ENCODE measurements at places on chromosomes 3 and 15.

DNA sequence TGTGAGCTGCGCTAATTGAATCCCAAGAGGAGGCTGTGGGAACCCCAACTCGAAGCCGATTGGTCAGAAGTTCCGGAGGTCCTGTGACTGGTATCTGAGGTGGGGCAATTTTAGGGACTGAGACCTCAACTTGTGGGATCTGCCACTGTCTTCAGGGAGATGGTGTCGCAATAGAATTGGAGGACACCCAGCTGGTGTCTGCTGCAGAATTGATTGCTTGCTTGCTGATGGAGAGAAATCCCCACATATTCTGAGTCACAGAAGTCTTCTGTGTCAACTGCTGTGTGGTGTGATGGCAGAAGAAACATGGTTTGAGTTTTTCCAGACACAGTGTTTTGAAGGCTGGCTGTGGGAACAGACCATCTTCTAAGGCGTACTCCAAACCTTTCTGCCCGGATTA is 99.7 kb upstream of the PLXNA1 start:
- DNase-seq = peak; percentile 70

DNA sequence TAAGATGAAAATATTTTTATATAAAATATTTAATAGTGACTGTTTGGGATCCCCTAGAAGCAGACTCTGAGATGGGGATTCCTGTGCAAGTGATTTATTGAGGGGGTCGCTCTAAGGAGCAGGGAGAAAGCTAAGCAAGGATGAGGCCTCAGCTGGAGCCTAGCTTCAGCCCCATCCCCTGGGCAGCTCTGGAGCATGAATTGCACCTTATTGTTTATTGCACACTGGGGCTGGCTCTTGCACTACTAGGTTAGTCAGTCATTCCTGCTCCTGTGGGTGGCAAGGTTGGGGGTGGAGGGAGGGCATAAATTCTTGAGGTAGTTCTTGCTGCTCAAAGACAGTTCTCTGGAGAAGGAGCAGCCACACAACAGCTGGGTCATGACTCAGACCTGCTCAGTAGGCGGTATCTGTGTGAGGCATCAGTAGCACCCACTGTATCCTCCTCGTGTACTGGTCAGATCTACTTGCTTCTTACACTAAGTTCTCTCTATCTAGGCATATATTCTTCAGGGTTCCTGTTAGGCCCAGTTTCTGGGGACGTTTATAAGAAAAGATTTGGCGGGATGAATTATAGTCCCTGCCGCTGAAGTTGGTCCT is 27.2 kb upstream of the TNFSF10 start:
- DNase-seq = peak; percentile 90

DNA sequence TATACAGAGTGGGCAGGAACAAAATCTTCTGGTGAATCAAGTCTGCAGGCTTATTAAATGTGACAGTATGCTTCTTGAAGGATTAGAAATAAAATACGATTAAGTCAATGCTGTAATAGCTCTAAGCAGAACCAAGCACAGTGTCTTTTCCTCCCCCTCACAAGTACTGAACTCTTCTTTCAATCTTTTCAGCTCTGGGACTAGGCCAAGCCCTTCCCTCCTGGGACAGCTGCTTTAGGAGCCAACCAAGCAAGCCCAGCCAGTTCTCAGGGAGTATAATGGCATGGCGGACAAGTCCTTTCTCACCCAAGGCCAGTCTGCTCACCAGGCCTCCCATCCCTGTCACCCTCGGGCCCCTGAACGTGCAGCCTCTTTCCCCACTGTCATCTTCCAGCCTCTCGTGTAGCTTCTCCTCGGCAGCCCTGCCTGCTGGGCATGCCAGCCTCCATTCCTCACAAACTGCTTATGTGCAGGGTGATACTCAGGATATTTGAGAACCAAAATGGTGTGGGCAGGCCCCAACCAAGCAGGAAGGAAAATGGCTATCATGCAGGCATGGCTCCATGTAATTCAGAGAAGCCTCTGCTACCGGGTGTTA is 8.4 kb upstream of the PPP1R2 start:
- no peak for DNase-seq

DNA sequence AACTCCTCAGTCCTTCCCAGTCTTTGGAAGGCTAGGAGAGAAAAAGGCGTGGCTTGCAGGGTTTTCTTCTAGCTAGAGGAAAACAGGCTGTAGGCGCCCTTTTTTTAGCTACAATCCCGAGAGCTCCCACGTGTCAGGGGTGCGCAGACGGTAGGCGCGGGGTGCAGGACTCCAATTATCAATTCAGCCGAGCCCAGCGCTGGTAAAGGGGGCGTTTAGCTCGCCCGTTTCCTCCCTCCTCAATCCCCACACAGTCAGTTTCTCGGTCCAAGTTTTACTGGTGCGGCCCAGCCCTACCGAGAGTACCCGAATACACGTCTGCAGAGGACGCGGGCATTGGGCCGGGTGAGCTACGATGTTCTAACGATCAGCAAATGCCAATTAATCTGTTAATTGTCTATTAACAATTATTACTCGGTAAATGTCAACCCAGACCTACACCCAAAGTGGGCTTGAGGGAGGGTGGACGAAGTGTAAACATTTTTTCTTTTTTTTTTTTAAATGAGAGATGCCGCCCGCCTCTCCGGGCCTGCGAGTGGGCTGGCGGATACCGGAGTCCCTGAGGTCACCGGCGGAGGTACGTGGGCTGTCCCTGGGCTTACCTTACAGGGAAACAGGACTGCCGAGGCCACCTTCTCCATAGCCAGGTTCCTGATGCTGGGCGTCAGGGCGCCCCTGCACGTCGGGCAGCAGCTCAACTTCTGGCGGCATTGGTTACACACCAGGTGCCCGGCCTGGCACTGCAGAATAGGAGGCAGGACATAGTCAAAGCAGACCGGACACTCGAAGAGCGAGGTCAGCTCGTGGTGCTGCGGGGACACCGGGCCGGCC is 923 bp downstream of the SIAH2 start:
- DNase-seq = peak; percentile 53

DNA sequence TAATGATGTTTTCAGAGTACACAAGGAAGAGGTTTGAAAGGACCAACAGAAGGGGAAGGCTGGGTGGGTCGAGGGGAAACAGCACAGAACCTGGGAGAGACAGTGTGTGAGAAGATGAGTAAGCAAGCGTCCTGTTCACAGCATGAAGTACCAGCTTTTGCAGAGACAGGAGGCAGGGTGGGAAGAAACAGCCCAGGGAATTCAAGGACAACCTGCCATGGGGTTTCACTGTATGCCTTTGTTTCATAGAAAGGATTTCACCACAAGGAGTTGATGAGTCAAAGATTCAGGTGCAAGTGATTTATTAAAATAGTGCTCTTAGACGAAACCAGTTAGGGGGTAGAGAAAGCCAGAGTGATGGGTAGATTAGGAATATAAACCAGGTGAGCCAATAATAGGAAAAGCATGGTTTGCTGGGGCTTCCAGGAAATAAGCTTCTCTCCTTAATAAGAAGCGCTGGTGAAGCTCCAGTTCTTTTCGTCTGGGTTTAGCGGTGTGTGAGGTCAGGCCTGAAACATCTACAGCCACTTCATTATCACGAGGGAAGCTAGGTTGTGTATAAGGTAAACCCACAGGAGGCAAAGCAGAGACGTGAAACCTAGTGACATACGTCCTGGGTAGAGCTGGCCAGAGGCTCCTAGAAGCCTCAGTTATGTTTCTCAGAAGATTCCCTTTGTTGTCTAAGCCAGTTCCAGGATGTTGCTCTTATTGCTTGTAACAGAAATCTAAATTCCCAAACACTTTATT is 3.9 kb downstream of the HHLA2 start:
- DNase-seq = no peak

DNA sequence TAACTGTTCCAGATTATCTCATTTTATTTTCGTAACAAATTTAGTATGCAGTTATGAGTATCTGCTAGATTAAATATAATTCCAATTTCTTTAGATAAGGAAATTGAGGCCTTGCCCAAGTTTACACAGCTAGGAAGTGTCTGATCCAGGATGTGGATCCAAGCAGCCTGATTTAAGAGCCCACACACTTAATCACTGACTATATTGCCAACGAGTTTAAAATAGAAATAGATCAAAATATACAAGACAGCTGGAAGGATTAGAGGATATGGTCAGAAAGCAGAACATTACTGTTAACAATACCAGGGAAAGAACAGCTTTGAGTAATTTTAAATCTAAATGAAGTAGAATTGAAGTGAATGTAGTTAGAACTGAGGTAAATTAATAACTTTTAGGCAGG is 215.2 kb downstream of the C3orf38 start:
- no peak for DNase-seq

GRCh38 chr3:74789111-74789510 is 174.7 kb upstream of the CNTN3 start:
- DNase-seq = peak; percentile 4

DNA sequence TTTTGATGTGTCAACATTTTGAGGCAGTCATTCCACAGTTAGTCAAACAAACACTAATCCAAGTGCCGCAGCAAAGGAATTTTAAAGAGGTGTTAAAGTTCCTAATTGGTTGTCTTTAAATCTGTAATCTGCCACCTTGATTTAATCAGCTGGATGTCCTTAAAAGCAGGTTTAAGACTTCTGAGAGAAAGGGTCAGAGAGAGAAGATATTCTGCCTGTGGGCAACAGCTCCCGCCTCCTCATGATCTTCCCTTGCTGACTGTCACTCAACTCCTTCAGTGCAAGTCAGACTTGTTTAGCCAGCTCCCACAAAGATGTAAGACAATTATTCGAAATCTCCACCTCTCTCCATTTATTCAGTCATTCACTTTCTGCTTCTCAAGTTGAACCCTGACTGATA is 92.6 kb upstream of the MYRIP start:
- DNase-seq = no peak

- no peak for DNase-seq
These were observed 456.1 kb downstream of the OCA2 start for GRCh38 chr15:27642981-27643380.

DNA sequence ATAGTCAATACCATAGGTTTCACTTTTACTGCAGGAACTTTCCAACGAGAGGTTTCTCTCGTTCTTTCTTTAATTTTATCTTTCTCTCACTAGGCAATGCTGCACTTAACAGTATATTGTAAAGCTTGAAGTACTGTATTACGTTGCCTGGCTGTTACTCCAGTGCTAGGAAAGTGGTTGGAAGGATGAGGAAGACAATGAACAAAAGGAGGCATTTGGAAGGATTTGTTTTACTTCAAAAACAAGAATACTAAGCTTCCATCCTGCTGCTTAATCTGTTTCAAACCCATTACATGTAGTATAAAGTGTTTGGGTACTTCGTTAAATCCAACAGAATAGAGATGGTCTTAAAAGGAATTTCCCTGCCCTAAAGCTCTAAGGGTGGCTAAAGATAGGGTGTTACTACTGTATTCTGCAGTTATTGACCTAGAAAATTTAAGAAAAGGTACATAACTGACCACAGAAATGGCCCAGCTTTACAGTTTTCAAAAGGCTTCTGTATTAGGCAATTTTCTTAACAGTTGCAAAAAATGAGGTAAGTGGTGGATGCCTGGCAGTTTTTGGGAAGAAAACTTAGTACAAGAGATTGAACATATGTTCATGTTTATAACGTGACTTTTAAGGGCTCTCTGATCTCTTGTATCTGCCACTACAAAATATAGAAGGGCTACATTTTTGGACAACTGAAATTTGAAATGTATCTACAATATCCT is 785 bp upstream of the IFT57 start:
- DNase-seq = peak; percentile 21

- peak; percentile 52 for DNase-seq
These were observed 177.8 kb upstream of the PROK2 start for GRCh38 chr3:71962561-71963240.

- DNase-seq = peak; percentile 76
These were observed 69.2 kb upstream of the MFGE8 start for GRCh38 chr15:88982304-88982945.

- peak; percentile 26 for DNase-seq
These were observed 130.4 kb upstream of the SMAD3 start for GRCh38 chr15:66934868-66935520.

Measured in AG10803 (cell line).